ENCODE measurements at places on chromosomes 6 and 20. TPM values are rescaled to one million over a fixed set of nuclear protein-coding genes. Genes with fewer than 3 reads are reported as not detected.

- no peak for DNase-seq
Measured at GRCh38 chr6:144123836-144124235, 26.5 kb upstream of the STX11 start.

DNA sequence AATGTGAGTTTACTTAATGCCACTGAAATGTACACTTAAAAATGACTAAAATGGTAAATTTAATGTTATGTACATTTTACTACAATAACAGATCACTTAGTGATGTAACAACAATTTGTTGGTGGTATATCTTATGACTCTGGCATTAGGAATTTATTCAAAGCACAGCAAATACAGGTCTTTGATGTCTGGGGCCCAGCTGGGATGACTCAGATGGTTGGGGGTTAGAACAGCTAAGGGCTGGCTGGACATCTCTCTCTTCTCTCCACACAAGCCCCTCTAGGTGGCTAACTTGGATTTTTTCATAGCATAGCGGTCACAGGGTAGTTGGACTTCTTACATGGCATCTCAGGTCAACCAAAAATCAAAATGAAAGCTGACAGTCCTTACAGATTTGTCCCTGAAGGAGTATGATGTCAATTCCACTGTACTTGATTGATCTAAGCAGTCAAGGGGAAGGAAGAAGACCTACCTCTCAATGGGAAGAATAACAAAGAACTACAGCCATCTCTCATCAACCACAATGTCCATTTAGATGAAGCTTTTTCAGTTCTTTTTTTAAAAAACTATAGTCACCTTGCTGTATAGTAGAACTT is 37.5 kb upstream of the LCA5 start:
- peak; percentile 41 for DNase-seq

DNA sequence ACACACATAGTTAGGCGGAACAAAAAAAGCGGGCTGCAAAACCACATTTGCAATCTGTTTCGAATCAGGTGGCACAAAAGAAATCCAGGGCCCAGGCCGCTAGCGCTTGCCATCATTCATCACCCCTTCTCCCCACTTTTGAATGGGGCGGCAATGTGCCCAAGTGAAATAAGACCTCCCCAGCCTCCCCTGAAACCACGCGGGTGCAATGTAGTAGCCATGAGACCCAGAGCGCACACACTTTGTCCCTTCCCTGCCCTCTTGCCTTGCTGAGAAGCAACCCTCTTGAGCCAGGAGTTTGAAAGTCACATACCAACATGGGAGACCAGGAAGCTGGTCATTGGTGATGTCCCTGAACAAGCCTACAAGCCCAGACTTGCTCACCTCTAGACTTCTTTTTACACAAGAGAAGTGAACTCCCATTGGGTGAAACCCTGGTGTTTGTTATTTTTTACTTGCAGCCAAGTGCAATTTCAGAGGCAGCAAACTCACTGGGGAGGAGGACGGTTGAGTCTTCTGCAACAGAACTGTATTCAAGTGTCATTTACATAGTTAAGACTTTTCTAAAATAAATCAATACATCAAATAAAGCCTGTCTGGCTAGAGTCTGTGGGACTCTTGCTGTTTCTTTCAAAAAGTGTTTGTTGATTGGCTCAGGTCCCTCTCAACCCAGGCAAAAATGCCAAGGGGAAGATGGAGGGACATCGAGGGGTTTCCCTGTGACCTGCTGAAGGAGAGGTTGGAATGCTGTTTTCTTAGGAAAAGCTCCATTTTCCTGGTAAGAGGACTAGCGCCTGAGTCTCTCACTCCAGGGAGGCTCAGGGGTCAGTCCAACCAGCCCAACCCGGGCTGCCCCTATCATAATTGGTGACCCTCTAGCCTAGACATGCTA is 138.1 kb upstream of the PTPN1 start:
- DNase-seq, result peak; percentile 87

GRCh38 chr6:34836008-34836407 is 44.1 kb downstream of the BLTP3A start:
- no peak for DNase-seq

DNA sequence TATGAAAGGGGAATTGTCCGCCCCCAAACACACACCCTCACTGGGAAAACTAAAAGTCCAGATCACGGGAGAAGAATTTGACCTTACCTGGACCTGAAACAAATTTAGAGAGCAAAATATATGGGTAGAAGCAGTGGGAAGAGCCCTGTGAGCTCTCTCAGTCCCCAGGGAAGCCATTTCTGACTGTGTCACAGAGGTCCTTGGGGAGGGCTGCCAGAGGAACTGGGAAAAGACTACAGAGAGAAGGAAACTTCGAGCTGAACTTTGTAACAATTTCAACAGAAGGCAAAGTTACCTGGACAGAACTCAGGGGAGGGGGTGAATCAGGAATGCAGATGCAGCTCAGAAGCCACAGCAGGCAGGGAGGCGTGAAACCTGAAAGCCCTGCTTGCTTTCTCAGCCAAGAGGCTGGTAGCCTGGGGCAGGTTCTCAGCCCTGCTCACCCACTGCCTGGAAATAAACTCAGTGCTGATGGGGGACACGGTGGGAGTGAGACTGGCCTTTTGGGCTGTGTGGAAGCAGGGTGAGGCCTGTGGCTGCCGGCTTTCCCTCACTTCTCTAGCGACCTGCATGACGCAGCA is 163.8 kb downstream of the TMEM200A start:
- DNase-seq, result no peak

- no peak for DNase-seq
Measured at GRCh38 chr6:37486121-37486839, 13.4 kb downstream of the CCDC167 start.

Gene HLA-DPA1
- not detected for total RNA-seq

DNA sequence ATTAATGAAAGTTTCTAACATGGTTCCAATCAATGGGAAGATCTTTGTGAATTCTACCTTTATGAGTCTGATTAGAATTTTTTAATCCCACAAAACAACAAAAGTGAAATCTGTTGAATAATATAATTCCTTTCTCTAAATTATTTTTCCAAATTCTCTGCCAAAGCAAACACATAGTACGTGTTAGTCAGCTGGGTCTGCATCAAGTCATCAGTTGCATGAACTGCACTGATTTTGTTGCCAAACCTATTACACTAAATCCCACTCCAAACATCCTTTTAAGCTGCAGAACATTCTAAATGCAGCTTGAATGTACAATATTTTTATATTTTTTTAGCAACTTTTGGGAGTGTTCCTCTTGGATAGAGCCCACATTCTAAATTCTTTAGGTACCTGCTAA is 199.0 kb upstream of the HSF2 start:
- DNase-seq, result no peak

Gene RPL7L1
- 123 TPM for total RNA-seq

Gene TRIM15
- total RNA-seq, result 0.79 TPM

DNA sequence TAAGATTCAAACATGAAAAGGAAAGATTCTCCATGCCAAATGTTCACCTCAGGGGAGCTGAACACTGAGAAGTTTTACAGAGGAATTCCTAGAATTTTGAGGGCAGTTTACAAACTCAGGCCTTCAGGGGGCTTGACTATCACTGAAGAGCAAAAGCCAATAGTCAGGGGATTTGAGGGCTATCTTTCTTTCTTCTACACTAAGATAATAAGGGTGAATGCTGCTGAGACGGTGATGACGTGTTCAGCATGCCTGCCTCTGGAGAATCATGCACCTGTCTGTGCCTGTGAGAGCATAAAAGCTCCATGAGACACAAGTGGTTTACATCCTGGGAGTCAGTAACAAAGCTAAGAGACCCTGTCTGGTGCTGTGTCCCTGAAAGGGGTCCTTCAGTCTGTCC is 1085.6 kb downstream of the KIF16B start:
- DNase-seq, result no peak

- no peak for DNase-seq
Measured at GRCh38 chr6:133548423-133549159, 307.4 kb downstream of the EYA4 start.

Data from MCF 10A (cell line).